ENCODE measurements at places on chromosomes 3 and 15.
A peak's percentile ranks its signal among the peaks of the same experiment; 100 is the strongest.

DNA sequence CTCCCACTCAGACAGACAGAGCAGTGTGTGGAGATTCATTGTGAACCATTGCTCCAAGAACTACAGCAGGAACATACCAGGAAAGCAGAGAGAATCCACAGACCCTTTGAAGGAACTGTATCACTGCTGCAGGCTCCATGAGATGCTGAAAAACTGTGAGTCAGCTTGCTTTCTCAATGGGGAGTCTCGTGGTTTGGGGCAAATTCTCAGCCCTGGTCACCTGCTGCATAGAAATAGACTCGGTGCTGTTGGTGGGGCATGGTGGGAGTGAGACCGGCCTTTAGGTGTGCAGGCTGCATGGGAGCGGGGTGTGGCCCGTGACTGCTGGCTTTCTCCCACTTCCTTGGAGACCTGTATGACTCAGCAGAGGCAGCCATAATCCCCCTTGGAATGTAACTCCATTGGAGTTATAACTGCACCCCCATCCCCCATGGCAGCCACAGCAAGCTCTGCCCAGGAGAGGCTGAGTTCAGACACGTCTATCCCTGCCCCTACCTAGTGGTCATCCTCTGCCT is 35.6 kb downstream of the ALCAM start:
- DNase-seq = no peak

DNA sequence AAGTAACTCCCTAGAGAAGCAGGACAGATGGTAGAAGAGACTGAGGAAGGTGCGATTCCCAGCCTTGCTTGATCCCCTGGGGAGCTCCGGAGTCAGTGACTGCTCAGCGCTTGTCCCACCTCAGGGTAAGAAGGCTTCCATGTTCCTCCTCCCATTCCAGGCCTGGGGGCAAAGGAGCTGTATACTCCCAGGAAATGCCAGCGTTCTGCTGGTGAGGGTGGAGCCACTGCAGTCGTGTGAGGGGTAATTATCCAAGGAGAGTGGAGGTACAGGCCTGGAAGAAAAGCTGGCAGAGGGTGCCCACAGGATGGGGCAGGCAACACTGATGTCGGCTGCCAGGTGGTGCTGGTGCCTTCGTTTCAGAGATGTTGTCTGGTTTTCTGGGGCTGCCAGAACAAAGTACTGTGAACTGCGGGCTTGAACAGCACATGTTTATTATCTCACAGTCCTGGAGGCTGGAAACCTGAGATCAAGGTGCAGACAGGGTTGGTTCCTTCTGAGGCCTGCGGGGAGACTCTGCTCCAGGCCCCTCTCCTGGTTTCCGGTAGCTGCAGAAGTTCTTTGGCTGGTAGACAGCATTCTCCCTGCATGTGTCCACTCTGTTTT is 12.1 kb upstream of the APBA2 start:
- no peak for DNase-seq

DNA sequence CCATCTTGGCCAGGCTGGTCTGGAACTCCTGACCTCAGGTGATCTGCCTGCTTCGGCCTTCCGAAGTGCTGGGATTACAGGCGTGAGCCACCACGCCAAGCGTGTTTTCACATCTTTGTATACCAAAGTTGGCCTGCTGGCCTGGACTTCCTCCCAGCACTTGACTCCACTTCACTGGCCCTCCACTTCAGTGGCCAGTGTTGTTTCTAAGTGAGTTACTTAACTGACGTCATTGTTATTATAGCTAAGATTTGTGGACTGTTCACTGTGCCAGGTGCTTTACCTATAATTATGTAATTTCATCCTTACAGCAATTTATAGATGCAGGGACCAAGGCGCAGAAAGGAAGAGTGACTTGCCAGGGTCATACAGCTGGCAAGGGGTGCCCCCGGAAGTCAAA is 52.0 kb downstream of the HRH1 start:
- no peak for DNase-seq

DNA sequence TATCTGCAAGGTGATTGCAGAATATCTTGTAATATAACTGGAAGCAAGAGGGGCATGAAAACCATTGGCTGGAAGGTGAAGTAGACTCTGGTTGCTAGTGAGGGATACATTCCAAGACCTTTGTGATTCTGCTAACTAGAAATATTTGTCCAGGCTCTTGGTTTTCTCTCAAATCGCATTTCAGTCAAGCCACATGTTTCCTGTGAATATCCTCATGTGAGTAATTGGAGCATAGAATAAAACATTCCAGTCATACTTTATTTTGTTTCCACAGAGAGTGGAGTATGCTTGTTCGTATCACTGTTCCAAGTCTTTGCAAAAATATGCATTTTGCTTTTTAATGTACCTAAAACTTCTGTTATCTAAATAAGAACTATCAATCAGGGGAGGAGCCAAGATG is 850.0 kb downstream of the EPHA3 start:
- DNase-seq = no peak

DNA sequence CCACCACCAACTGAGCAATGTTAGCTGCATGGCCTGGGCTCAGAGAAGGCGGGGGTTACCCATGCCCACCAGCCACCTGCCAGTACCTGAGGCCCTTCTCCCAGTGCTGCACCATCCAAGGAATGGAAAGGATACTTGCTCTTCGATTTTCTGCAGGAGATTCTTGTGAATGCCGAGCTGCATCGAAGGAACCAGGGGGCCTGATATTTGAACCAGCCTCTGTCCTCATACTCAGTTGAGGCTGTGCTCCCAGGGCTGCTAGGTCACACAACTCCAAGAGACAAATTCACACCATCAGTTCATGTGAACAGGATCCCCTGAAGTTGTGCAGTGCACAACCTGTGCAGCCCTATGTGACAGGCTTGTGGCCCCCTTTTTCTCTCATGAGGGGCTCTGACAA is 18.0 kb downstream of the PLA2G4F start:
- DNase-seq = peak; percentile 35

DNA sequence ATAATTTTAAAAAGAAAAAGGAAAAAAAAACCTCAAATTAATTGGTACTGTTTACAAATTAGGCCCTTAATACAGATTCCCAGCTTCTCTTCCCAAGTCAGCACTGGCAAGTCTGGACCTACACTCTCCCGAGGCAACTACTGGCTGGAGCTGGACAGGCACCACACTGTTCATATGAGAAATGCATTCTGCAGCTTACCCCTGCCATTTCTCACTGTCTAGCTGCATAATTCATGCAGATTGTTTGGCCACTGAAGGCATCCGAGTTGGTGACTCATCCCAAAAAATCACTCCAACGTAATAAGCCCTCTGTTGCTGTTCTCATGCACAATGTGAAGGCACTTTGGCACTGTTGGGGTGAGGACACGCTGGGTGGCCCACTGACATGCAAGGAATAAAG is 45.3 kb downstream of the ROPN1B start:
- DNase-seq = no peak

DNA sequence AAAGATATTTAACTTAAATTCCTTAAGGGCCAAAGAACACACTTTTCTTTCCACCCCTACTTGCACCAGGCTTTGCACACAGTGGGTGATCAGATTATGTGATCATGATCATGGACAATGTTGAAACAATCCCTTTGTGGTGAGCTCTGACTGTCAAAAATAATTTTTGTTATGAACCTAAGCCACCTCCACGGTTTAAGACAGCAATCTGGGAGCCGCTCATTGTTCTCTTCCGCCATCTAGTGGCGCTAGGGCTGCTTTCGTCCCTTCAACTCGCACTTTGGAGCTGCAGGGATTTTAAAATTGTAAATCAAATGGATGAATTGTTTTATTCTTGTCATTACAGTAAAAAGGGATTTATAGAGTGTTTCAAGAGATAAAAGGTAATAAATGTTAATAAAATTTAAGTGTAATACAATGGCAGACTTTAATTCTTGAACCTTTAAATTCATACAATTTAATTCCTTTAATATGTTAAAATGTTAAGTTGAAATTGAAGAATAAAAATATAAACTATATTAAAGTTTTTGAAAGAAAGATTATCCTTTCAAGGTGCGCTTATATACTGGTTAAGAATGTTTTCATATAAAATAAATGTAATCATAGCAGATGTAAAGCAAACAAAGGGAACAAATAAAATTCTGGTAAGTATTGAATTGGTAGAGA is 45.3 kb upstream of the ARL6 start:
- DNase-seq = peak; percentile 72

- DNase-seq = peak; percentile 59
Observed at GRCh38 chr3:122572940-122573412, 4.5 kb upstream of the PARP15 start.

DNA sequence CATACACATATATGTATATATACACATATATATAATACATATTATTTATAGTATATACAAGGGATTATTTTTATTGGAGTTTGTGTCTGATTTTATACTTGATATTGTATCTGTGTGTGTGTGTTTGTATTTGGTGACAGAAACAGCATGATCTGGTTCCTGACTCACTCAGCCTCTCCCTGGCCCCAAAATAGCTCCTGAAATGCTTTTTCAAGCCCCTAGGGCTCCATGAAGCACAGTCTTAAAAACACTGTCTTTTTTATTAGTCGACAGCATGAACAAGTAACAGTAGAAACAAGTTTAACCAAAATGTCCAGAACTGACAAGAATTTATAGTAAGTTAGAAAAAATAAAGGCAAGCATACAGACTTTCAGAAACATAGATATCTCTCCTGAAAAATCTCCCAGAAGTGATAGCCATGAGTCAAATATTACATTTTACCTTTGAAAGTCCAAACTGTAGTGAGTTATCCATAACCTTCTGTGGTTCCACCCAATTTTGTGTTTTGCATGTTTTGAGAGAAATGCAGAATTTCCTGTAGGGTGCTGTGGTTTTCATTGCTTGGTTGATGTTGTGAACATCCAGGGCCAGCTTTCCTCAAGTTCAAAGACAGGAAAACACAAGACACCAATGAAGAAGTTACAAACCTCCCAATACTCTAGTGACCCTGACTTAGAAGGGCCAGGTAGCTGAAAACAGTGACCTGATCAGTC is 98.5 kb upstream of the CCDC80 start:
- no peak for DNase-seq

- no peak for DNase-seq
Observed at GRCh38 chr15:62549345-62549970, 384.4 kb upstream of the C2CD4B start.

GRCh38 chr15:100598655-100599054 is 3.3 kb downstream of the LINS1 start:
- DNase-seq = no peak

GRCh38 chr3:549636-550035 is 353.1 kb downstream of the CHL1 start:
- DNase-seq = no peak

GRCh38 chr15:31435261-31435911 is 108.8 kb downstream of the KLF13 start:
- DNase-seq = peak; percentile 95

- DNase-seq = no peak
Observed at GRCh38 chr3:190086191-190086590, 34.5 kb downstream of the P3H2 start.

GRCh38 chr3:21356402-21356801 is 394.6 kb downstream of the ZNF385D start:
- no peak for DNase-seq

DNA sequence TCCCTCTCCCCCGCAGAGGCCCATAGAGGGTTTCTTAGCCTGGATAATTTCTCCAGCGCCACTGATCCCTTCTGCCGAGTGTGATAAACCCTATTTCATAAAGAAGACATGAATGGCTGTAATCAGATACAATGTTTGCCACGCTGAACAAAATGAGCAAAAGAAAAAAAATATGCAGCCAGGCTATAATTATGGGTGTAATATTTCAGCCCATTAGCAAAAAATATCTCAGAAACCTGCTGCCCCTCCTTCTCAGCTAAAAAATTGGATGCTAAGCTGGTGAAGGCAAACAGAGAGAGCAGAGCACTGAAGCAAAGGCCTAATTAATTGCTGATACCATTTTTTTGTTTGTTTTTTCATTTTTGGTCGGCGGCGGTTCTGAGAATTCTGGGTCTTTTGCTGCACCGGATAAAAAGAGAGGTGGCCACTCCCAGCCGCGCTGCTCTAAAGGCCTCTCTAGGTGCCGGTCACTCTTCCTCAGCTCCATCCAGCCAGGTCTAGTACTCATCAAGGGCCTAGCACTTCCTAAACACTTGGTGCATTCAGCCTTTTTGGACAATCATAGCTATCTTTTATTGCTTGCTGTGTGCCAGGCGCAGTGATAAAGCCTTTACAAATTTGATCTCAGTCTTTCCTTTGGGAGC is 128.7 kb upstream of the TLE3 start:
- no peak for DNase-seq

DNA sequence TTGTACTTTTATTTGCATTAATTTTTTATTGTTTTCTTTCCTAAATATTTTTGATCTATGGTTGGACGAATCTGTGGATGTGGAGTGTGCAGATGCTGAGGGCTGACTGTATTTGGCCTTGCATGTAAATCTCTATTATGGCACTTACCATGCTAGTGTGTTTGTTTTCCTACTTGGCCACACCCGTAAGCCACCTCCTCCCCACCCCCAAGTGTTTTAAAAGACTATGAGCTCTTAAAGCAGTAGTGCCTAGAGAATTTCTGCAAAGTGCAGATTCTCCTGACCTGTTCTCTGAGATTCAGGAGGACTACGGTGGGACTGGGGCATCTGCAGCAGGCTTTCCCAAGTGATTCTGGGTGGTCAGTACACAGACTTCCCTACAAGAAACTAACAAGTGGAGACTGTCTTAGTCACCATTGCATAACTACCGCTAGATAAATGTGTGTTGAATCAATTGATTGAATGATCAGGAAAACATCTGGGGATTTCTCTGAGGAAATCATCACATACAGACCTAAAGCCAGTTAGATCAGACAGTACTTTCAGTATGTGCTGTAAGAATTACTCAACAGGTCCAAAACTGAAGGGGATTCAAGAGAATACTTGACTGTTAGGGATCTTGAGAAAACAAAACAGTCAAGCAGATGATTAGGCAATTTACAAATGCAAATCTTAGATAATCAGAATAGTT is 6.2 kb upstream of the TIPARP start:
- DNase-seq = peak; percentile 64

GRCh38 chr3:48142316-48142870 is 45.8 kb downstream of the CDC25A start:
- DNase-seq = no peak

DNA sequence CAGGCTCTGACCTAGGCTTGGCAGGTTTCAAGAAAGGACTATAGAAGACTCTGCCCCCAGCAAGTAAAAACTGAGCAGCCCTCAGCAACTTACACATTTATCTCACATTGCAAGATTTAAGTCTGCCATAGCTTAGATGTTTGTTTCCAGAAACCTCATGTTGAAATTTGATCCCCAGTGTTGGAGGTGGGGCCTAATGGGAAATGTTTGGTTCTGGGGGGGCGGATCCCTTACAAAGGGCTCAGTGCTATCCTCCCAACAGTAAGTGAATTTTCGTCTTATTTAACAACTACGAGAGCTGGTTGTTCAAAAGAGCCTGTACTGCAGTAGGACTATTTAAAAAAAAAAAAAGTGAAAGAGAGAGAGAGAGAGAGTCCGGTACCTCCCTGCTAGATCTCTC is 125.2 kb upstream of the PROK2 start:
- DNase-seq = no peak

DNA sequence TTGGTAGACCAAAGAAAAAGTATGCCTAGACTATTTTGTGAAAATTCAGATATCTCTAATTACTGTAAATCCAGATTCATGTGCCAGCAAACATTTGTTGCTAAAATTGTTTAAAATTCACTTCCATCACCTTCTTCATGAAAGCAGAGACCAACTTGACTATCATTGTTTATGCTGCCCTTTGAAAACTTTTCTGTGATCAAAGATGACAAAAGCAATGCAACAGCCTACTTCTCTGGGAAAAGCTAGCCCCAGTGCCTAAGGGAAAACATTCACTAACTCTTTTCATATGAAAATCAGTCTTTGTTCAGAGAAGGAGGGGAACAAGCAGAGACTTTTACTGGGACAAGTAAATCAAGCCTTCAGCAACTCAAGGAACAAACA is 178.0 kb upstream of the P2RY1 start:
- DNase-seq = no peak
